Fibroblast of skin of abdomen (primary cell): ENCODE measurements at places on chromosomes 13 and 19.

- DNase-seq, result no peak
Measured at GRCh38 chr19:43711751-43712355, 4.0 kb upstream of the IRGC start.

- no peak for DNase-seq
Measured at GRCh38 chr13:24149246-24150032, 11.1 kb upstream of the SPATA13 start.

DNA sequence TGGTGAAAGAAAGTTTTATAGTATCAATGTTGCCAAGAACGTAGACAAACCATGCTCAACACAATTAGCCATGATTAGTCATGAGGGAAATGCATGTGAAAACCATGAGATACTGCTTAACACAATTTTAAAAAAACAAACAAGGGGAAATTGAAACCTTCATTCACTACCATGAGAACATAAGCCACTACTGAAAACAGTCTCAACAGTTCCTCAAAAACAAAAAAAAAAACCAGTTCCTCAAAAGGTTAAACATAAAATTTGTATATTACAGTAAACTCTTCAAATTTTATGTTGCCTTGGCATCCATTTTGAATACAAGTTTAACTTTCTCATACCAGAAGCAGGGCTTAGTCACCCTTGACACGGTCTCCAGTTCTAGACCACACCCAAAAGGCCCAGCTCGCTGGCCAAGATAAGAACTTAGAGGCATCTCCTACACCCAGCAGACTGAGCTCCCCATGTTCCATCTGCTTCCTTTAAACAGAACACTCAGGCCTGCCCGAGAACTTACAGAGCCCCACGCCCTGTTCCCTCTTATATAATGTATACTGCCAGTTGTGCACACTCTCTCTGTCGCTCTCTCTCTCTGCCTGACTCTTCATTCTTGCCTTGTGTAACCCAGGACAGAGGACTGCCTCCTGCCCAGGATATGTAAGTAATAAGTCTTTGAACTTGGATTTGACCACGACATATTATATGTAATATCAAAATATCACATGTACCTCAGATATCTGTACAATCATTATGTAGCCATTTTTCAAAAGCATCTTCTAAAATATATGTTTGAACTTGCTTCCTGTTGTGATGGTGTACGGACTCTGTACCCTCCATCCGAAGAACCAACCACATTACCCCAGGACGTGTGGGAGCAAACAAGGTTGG lies 67.4 kb downstream of the STK24 start:
- DNase-seq, result peak; percentile 76

- no peak for DNase-seq
Measured at GRCh38 chr19:52474351-52475127, 21.2 kb downstream of the ZNF578 start.

DNA sequence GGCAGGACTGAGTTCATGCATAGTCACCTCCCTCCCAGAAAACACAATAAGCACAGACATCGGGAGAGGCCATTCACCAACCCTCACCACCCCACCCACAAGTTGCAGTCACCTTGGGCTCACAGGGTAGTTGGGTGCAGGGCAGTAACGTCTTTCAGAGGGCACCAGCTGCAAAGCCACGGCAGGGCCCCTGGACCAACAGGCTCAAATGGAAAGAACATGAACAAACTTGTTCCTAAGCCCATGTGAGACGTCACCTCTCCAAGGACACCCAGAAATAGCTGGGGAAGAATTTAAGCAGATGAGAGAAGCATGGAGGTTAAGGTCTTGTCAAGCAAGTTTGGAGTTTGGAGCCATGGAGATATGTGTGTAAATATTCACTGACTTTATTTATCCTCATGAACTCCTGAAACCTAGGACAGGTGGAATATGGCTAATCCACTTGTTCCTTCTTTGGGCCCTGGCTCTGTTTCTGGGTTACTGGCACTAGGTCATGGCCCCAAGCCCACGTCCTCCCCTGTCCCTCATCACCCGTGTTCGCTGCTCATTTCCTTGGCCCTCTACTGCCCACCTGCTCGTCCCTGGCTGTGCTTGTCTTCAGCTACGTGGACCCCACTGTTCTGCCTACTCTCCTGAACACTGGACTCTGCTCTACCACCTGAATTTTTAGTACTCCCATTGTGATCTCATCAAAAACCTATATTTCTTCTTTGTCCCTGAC lies 40.4 kb downstream of the SACS start:
- DNase-seq, result no peak

- peak; percentile 13 for DNase-seq
Measured at GRCh38 chr19:45716359-45717130, 14.2 kb downstream of the FBXO46 start.

DNA sequence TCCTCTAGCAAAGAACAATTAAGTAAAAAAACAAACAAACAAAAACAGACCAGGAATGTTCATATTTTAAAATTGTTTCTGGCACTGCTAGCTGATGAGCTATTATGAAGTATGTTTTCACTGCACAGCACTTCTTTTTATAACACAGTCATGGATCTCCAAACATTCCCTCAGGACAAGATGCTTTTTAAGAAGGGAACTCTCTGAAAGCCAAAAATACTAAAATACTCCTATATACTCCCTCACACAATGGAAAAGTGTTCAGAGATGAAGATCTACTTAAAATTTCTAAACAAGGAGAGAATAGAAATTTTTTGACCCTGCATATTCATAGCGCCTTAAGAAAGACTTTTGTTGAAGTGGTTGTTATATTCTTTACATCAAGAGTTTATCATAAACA lies 926.8 kb downstream of the DIAPH3 start:
- DNase-seq, result no peak

- no peak for DNase-seq
Measured at GRCh38 chr13:67117010-67117550, 113.1 kb downstream of the PCDH9 start.

DNA sequence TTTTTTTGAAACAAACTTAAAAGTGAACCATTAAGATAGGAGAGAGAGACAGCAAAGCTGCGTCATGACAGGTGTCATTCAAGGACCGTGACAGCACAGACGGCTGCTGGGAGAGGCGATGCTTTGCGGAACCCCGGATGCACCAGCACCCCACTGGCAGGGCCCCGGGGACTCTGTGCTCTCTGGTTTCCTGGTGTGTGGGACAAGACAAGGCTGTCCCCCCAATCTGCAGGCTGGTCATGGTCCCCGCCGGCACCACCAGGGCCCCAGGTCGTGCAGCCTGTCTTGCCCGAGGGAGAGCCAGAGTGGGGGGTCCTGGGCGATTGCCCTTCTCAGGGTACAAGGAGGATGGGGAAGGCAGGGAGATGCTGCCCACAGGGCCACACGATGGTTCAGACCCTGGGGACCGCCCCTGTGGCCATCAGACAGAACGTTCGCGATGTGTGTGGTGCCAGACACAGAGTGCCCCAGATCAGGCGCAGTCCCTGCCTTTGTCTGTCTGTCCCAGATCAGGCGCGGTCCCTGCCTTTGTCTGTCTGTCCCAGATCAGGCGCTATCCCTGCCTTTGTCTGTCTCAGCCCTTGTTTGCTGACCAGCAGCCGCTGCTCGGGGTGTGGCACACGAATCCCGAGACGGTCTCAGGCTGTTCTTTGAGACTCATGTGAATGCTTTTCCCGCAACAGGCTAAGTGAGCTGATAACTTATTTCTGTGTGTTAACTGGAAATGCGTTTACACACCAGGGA lies 36.1 kb downstream of the ADPRHL1 start:
- DNase-seq, result no peak

GRCh38 chr19:3360421-3361383 lies 5.7 kb upstream of the NFIC start:
- DNase-seq, result no peak

GRCh38 chr13:74892096-74892495 lies 589.9 kb downstream of the TBC1D4 start:
- no peak for DNase-seq

GRCh38 chr13:99371956-99372355 lies 64.8 kb upstream of the GPR183 start:
- no peak for DNase-seq

- DNase-seq, result no peak
Measured at GRCh38 chr13:111489301-111489700, 168.9 kb downstream of the TEX29 start.

GRCh38 chr19:51479531-51480331 lies 1.4 kb downstream of the CEACAM18 start:
- no peak for DNase-seq

DNA sequence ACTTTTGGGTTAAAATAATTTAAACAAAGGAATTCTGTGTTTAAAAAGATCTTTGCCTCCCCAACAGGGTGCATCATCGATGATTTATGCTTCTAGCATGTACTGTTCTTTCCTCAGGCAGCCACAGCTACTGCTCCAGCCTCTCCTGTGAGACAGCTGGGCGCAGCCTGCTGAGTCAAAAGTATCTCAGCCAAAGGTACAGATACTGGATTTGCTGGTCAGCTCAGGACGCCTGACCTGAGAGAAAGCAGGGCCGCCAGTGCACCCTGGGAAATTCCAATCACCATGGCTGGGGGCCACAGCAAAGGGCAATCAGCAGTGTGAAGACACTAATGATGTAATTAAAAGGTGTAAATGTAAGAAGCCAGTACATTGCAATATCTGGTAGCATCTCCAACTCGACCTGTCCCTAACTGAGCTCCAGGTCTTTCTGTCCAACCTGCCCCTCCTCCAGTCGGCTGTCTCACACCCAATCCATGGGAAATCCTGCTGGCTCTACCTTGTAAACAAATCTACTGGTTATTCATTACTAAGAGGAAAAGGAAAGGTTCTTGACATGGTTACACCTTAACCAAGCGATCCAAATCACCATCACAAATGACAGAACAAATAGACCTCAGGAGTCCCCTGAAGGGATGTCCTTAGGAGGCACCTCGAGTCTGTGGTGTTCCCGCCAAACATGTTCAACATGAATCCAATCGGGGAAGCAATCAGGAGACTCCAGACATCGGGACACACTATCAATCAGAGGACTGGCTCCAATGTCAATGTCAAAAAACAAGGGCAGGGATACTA lies 7.3 kb downstream of the OPA3 start:
- peak; percentile 87 for DNase-seq

DNA sequence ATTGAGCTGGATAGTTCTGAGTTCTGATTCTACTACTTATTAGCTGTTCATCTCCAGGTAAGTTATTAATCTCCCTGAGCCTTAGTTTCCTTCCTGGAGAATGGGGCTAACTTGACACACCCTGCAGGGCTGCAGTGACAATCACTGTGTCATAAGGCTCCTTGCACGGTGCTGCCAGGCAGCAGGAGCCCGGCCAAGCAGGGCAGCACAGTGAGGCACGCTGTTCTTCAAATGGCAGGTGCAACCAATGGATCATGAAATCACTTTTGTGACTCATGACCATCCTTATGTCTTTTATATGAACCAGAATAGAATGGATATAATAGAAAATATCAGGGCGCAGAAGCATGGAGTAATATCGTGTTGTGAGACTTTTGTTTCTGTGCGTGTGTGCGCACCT lies 242.6 kb downstream of the ABCC4 start:
- no peak for DNase-seq

- DNase-seq, result no peak
Measured at GRCh38 chr19:52990759-52991418, 22.8 kb upstream of the ERVV-1 start.
